ENCODE measurements at places on chromosomes 6 and 20.
A peak's percentile ranks its signal among the peaks of the same experiment; 100 is the strongest.

DNA sequence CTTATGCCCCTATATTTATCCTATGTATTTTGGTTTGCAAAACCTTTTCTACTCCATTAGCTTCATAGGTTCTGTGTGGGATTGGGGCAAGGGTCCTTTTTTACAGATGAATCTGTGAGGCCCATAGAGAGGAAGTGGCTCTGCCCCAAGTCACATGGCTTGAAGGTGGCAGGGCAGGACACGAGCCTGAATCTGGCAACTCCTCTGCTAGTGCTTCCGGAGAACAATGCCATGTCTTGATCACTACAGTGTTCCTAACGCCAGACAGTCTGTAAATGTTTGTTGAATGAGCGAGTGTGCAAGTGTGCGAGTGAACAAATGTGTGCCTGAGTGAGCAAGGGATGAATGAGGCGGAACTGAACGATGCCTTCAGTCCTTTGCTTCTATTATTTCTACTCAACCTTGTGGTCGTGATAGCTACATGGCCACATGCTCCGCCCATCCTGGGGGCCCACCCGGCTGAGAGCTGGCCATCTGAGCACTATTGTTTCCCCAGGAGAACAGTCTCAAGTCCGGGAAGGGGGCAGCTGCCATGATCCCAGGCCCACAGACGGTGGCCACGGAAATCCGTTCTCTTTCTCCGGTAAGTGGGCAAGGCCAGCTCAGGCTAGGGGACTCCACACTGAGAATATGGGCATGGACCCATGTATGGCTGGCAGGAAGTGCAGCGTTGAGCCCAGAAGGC is 17.8 kb upstream of the AAR2 start:
- no peak for DNase-seq

- DNase-seq: no peak
Observed at GRCh38 chr6:111337829-111338236, 145.2 kb downstream of the REV3L start.

- no peak for DNase-seq
Observed at GRCh38 chr20:1696521-1697209, 39.1 kb upstream of the SIRPG start.

GRCh38 chr6:93731306-93731705 is 311.9 kb upstream of the EPHA7 start:
- no peak for DNase-seq

- no peak for DNase-seq
Observed at GRCh38 chr6:82951935-82952334, 113.7 kb downstream of the UBE3D start.

DNA sequence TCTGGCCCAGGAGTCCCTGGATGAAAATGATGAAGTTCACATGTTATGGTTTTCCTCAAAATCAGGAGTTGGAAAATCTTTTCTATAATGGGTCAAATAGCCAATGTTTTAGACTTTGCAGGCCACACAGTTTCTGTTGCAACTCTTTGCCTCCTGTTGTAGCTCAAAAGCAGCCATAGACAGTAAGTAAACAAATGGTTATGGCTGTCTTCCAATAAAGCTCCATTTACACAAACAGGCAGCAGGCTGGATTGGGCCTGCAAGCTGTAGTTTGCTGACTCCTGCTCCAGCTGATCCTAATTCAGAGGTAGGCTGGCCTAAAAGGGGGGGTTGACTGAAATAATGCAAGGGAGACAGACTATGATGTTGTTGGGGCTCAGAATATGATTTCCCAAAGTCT is 33.0 kb downstream of the METTL24 start:
- peak; percentile 93 for DNase-seq

- no peak for DNase-seq
Observed at GRCh38 chr6:11431455-11431937, 106.1 kb upstream of the TMEM170B start.

DNA sequence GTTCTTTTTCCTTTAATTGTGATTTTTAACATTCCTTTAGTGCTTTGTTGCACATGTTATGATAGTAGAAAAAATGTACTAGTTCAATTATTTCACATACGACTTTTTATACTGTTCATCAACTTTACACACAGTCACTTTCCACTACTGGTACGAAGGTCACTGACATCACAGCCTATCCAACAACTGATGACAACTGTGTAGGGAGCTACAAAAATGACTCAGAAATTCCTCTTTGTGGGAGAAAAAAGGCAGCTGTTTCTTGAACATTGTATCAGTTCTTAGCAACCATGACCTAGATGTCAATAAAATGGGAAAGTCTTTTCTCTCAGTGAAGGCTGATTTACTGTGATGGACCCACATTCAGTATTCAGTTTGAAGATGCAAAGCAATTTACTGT is 7.0 kb upstream of the ID4 start:
- DNase-seq: no peak

All from fibroblast of gingiva (primary cell).